Stomach (tissue), 19 donors: ENCODE measurements at places on chromosomes 3 and 15.
A peak's percentile ranks its signal among the peaks of the same experiment; 100 is the strongest.

DNA sequence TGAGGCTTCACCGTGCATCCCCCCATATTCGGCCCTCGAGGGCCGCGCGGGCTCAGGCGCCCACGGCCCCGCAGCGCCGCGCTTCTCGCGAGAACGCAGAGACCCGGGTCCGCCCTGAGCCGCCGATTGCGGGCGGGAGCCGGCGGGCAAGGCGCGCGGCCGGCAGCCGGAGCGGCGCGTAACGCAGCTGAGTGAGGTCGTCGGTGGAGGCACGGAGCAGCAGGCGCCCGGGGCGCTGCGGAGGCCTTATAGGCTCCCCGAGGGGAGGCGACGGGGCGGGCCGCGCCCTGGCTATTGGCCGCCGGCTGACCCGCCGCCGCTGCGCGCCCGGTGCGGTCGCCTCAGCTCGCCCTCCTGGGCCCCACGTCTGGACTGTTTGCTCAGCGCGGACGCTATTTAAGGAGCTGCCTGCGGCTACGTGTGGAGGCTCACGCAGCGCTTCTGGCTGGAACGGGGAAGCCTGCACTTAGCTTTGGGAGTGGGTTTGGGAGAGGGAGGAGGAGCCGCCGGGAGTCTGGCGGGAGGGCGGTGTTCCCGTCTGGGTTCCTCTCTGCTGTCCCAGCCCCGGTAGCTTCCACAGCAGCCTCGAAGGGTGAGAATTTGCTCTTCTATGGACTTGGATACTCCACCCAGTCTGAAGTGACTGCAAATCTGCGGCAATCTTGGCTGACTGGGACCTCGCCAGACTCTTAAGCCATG lies at the start of gene PLOD2:
Gene PLOD2, minus strand, starts transcription at position 221 of the 699 bp plus-strand sequence. Its CDS starts 195 bp downstream, at position 26.
- peak within 1 kb of the TSS; percentile 77 for H3K4me3 ChIP-seq
- peak; percentile 84 for DNase-seq
- peaks cover 19% of the 10 kb centered on the region for H3K4me1 ChIP-seq
- no peaks in the 10 kb centered on the region for H3K36me3 ChIP-seq
- H3K27me3 ChIP-seq = peaks cover 9% of the 10 kb centered on the region
- peak within 1 kb of the TSS; percentile 95 for H3K27ac ChIP-seq

- no peaks in the 10 kb centered on the region for H3K27me3 ChIP-seq
- peak overlapping the region; percentile 75 for H3K4me3 ChIP-seq
- peaks cover 54% of the 10 kb centered on the region for H3K4me1 ChIP-seq
- DNase-seq = peak; percentile 67
Observed at GRCh38 chr15:101250873-101251829, 697 bp downstream of the CHSY1 start.

GRCh38 chr15:69804786-69805185 lies 292.9 kb downstream of the TLE3 start:
- no peaks in the 10 kb centered on the region for H3K4me1 ChIP-seq
- H3K36me3 ChIP-seq = no peaks in the 10 kb centered on the region
- H3K4me3 ChIP-seq = no peak overlapping the region
- peak overlapping the region; percentile 47 for H3K27ac ChIP-seq

DNA sequence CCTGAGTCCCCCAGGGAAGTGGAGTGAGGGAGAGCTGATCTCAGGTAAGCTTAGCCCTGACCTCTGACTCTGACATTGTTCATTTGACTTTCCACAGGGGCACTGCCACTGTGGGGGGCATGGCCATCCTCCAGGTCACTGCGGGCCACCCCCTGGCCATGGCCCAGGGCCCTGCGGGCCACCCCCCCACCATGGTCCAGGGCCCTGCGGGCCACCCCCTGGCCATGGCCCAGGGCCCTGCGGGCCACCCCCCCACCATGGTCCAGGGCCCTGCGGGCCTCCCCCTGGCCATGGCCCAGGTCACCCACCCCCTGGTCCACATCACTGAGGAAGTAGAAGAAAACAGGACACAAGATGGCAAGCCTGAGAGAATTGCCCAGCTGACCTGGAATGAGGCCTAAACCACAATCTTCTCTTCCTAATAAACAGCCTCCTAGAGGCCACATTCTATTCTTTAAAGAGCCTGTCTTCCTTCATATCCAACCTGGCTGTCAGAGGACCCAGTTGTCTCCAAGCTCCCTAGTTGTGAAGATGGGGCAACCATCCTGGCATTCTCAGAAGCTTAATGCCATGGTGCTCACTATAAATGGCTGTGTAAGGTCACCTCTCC lies 1.9 kb upstream of the DISP2 start:
- H3K4me1 ChIP-seq = peaks cover 33% of the 10 kb centered on the region
- H3K4me3 ChIP-seq = no peak overlapping the region
- no peaks in the 10 kb centered on the region for H3K27me3 ChIP-seq
- H3K36me3 ChIP-seq = no peaks in the 10 kb centered on the region

- H3K36me3 ChIP-seq = no peaks in the 10 kb centered on the region
- no peak for DNase-seq
- no peaks in the 10 kb centered on the region for H3K27me3 ChIP-seq
- H3K27ac ChIP-seq = no peak overlapping the region
- no peak overlapping the region for H3K4me3 ChIP-seq
Observed at GRCh38 chr15:94238539-94239118, 7.3 kb downstream of the MCTP2 start.

- H3K36me3 ChIP-seq = no peaks in the 10 kb centered on the region
- no peak overlapping the region for H3K27ac ChIP-seq
- no peak overlapping the region for H3K4me3 ChIP-seq
Observed at GRCh38 chr3:64717872-64718613, 30.2 kb upstream of the ADAMTS9 start.

GRCh38 chr3:156381253-156381652 lies 173.7 kb downstream of the SSR3 start:
- H3K36me3 ChIP-seq = no peaks in the 10 kb centered on the region
- no peaks in the 10 kb centered on the region for H3K27me3 ChIP-seq
- no peak overlapping the region for H3K4me3 ChIP-seq

- H3K4me3 ChIP-seq = no peak overlapping the region
- DNase-seq = no peak
- H3K27ac ChIP-seq = no peak overlapping the region
- H3K27me3 ChIP-seq = no peaks in the 10 kb centered on the region
Observed at GRCh38 chr3:3991598-3991997, 192.4 kb downstream of the LRRN1 start.

DNA sequence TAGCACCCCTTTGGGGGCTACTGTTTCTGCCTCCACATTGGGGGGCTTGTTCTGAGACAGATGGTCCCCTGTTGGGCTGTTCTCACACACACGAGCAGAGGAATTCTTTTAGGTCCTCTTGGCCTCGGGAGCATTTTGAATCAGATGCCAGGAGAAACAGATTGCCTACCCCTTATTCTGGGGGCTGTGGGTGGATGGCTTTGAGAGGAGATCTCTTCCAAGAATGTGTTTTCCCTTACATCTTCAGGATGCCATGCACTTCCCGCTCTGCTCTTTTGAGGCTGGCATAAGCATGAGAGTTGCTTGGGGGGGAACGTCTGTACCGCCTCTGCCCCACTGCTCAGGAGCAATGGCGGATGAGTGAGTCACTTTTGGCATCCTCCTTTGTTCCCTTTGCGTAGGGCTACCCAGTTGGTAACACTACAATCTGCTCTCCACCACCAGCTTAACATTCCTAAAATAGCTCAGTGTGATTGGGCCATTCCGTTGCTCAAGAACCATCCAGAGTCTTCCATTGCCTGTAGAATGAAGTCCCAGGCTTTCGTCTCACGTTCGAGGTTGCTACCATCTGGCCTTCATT lies 154.4 kb downstream of the RPLP1 start:
- no peaks in the 10 kb centered on the region for H3K36me3 ChIP-seq
- no peaks in the 10 kb centered on the region for H3K27me3 ChIP-seq
- H3K27ac ChIP-seq = no peak overlapping the region
- H3K4me3 ChIP-seq = no peak overlapping the region
- H3K4me1 ChIP-seq = peaks cover 17% of the 10 kb centered on the region
- DNase-seq = no peak

GRCh38 chr3:98573181-98573728 lies 20.2 kb downstream of the CPOX start:
- DNase-seq = no peak
- H3K36me3 ChIP-seq = peaks cover 14% of the 10 kb centered on the region
- no peak overlapping the region for H3K27ac ChIP-seq
- no peaks in the 10 kb centered on the region for H3K4me1 ChIP-seq
- H3K4me3 ChIP-seq = no peak overlapping the region

DNA sequence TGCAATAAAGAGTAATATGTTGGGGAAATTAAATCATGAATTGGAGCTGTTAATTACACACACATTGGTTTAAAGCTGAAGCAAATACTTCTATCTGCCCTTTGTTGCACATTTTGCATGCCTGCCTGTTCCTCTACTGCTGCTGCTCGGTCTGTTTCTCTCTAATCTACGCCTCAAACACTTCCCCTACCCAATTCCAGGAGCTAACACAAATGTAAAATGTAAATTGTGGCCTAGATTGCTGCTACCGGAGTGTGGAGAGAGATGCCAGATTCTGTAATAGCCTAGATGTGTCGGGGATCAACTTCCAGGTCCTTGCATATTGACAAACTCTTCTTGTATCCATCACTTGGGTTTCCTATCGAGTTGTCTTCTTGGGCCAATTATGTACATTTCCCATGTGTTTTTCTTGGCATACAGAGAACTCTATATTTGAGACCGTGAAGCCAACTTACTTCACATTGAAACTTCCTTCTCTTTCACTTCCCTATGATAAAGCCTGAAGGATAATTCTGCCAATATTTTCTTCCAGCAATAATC lies 450.4 kb upstream of the NR2F2 start:
- no peak for DNase-seq
- H3K4me3 ChIP-seq = no peak overlapping the region
